Frontal cortex (tissue), 4 donors: ENCODE measurements at places on chromosomes 1 and 21. TPM values are rescaled to one million over a fixed set of nuclear protein-coding genes. Genes with fewer than 3 reads are reported as not detected.

DNA sequence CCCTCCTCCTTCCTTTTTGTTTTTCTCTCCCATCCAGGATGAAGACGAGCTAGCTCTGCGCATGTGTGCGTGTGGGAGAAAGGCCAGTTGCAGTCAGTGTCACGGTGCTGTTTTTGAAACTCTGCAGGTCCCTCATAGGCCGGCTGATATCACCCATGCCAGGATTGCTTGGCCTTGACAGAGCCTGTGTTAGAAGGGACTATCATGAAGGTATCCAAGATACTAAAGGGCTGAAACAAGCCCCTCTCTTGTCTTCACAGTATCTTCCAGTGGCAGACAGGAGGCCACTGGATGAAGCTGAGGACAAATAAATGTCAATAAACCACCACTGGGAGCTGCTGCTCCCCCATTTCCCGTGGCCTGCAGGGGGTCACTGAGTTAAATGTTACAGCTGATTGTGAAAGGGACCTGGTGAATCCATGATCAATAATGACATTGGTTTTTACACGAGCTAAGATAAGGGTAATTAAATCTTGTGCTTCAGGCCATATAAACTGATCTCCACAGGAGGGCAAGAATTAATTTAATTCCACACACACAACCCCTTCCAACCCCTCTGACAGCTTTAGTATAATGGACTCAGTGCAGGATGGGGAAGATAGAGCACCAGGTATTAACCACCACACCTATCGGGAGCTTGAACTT is 64.6 kb upstream of the TARBP1 start:
- DNase-seq, result no peak

DNA sequence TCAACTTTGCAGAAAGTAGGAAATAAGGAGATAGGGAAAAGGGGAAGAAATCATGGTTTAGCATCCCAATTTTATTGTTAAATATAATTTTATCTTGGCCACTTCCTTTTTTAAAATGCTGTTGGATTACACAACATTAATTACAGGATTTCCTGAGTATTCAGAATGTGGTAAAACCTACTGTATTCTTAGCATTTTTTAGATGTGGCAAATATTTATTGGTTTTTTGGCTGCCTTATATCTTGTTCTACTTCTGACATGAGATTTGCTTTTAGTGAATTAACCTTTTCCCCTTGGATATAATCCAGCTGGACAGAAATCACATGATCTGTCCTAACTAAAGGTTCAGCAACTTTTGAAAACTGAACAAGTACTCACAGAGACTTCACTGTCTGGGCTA is 104.9 kb downstream of the PTGS2 start:
- DNase-seq, result no peak

GRCh38 chr1:172359491-172359999 is 60.9 kb upstream of the C1orf105 start:
- no peak for DNase-seq

- no peak for DNase-seq
Observed at GRCh38 chr1:218301217-218301616, 16.1 kb downstream of the RRP15 start.

DNA sequence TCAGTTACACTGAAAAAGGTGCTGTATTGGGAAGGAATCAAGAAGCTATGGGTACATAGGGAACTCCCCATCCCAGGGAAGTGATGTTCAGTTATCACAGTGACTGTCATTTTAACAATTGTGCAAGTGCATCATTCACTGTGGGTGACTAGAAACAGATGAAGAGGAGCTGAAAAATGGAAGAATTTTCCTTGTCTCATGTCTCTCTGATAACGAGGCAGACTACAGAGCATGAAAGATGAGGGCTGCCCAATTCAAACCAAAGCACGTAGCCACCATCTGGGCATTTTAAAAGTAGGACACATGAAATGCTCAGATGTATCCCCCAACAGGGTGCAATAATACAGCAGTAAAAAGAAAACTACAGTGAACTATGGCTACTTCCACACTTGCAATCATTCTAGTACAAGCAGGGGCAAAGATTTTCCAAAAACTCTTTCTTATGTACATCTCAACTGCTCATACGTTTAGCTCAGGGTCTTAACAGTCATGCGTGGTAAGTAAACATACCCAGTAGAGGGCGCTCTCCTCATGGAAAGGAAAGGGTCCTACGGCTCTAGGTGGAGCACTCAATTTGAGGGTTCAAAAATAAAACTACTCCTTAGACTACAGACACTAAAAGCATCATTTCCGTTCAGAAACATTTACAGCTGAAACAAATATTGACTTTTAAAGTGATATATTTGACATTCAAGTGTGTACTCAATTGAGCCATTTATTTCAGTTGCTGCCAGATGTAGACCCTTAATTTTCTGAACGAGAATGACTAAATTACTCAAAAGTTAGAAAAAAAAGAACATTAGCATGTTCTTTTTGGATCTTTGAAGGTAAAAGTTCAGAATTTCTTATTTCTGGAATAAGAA is 143.2 kb downstream of the KCTD3 start:
- DNase-seq, result no peak

- DNase-seq, result no peak
Observed at GRCh38 chr21:38139380-38140168, 117.2 kb upstream of the KCNJ15 start.

- no peak for DNase-seq
Observed at GRCh38 chr1:243287652-243288051, 31.8 kb downstream of the SDCCAG8 start.

The COL24A1 gene
- total RNA-seq, result 1.6 TPM

The COL11A1 gene
- total RNA-seq, result 20.0 TPM

The XKR8 gene
- total RNA-seq, result 2.4 TPM

The C1orf210 gene
- total RNA-seq, result not detected
